Stimulated activated CD8-positive, alpha-beta memory T cell treated with anti-CD3 and anti-CD28 coated beads, Interleukin-2, amount 100 ng/mL, for 48 hours (primary cell): ENCODE measurements at places on chromosomes 7 and 10.

- DNase-seq, result no peak
Measured at GRCh38 chr7:107023522-107024151, 20.9 kb upstream of the PRKAR2B start.

GRCh38 chr7:121138262-121138933 lies 149.9 kb downstream of the CPED1 start:
- DNase-seq, result no peak

DNA sequence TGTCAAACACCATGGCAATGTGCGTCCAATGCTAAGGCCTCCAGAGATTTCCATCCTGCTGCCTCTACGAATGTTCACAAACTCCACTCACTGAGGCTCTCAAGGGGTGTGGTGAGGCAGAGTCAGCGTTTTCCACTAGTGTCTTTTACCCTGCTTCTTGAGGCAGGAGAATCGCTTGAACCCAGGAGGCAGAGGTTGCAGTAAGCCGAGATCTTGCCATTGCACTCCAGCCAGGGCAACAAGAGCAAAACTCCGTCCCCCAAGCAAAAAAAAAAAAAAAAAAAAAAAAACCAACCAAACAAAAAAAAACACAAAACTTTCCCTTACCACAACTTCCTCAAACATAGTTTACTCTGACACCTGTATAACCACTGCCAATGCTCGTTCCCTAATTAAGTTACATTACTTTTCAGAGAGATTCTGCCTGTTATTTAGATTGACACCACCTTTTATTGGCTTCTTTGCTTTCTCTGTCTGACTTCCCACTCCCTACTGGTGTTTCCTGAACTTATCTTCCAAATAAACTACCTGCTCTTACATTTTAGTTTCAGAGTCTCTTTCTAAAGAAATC lies 102.1 kb upstream of the ZNF746 start:
- DNase-seq, result no peak

GRCh38 chr10:6445671-6446316 lies 134.3 kb downstream of the PRKCQ start:
- DNase-seq, result peak; percentile 40

- DNase-seq, result no peak
Measured at GRCh38 chr7:2596464-2597272, 35.1 kb upstream of the TTYH3 start.

GRCh38 chr7:159102681-159103381 lies 41.8 kb downstream of the VIPR2 start:
- no peak for DNase-seq

DNA sequence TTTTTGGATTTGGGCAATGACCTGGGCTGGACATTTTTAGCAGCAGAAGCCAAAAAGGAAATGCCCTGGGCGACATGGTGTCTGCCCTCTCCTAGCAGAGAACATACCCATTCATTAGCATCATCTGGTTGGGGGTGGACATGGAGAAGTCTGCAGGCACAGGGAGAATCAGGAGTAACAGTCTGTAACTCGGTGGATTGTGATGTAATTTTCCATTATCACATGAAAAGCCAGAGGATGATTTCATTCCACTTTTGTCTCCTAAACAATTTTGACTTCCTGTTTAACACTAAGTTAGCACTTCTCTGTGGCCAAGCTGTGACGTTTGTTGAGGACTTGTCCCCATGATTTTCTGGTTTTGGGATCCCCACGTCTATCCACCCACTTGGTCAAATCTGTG lies 153.8 kb upstream of the HABP2 start:
- no peak for DNase-seq
